ENCODE measurements at places on chromosomes 4 and X.

GRCh38 chr4:36385951-36386571 is 104.6 kb downstream of the DTHD1 start:
- DNase-seq: peak; percentile 45

DNA sequence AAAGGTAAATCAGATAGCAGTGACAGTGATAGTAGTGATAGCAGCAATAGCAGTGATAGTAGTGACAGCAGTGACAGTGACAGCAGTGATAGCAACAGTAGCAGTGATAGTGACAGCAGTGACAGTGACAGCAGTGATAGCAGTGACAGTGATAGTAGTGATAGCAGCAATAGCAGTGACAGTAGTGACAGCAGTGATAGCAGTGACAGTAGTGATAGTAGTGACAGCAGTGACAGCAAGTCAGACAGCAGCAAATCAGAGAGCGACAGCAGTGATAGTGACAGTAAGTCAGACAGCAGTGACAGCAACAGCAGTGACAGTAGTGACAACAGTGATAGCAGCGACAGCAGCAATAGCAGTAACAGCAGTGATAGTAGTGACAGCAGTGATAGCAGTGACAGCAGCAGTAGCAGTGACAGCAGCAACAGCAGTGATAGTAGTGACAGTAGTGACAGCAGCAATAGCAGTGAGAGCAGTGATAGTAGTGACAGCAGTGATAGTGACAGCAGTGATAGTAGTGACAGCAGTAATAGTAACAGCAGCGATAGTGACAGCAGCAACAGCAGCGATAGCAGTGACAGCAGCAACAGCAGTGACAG is 6.1 kb downstream of the DSPP start:
- no peak for DNase-seq

GRCh38 chr4:142160509-142160908 is 524.1 kb downstream of the IL15 start:
- DNase-seq: no peak

- no peak for DNase-seq
Observed at GRCh38 chr4:3783693-3784306, 17.6 kb downstream of the ADRA2C start.

DNA sequence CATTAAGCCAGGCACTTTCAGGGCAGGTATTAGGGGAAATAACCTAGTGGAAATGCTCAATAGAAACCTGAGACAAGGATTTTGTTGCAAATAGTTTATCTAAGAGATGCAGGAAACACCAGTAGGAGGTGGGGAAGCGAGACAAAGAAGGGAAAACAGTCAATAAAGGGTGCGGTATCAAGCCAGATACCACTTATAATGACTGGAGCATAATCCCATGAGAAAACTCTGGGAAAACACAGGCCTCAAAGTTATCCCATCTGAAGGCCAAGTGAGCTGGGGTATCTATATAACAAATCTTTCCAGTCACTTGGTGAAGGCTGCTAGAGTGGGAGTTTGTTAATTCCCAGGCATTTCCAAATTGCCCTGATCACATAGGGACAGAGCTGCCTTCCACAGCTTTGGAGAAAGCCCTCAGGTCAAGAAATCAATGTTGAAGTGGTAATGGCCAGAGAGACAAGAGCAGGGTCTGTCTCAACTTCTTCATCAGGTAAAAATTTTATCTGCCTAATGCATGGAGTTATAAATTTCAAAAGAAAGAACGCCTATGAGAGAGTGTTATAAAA is 9.8 kb upstream of the HMGB2 start:
- DNase-seq: no peak

- no peak for DNase-seq
Observed at GRCh38 chrX:147884958-147885357, 26.8 kb upstream of the FMR1 start.

- DNase-seq: no peak
Observed at GRCh38 chr4:26077756-26078155, 163.7 kb downstream of the SMIM20 start.

- no peak for DNase-seq
Observed at GRCh38 chr4:139557556-139558110, 1.6 kb upstream of the SETD7 start.

DNA sequence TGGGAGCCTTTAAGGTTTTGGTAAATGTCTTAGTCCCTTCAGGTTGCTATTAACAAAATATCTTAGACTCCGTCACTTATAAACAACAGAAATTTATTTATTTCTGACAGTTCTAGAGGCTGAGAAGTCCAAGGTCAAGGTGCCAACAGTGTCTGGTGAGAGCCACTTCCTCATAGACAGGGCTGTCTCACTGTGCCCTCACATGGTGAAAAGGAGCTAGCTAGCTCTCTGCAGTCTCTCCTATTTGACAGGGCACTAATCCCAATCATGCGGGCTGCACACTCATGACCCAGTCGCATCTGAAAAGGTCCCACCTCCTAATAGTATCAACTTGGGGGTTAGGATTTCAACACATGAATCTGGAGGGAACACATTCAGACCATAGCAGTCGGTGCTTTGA is 63.4 kb upstream of the KLF3 start:
- no peak for DNase-seq

- no peak for DNase-seq
Observed at GRCh38 chr4:113613503-113613902, 148.0 kb downstream of the CAMK2D start.

GRCh38 chr4:124753941-124754581 is 41.5 kb upstream of the ANKRD50 start:
- no peak for DNase-seq

GRCh38 chrX:71606536-71607216 is 11.6 kb downstream of the CXCR3 start:
- DNase-seq: no peak

DNA sequence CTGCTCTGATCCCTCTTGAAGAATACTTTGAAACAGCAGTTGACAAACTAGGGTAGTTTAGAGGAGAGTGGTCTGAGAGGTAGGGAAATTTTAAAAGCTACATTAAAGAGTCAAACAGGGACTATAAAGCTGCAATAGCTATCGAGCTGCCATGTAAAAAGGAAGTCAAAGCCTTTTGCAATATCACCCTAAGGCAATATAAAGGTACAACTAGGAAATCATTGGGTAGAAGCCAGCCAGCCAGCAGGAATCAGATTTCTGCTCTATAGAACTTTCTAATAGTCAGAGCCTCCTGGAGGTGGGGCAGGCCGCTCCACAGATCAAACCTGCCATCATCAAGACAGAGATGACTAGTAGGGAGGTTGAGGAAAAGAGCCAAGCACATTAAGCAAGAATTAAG is 15.2 kb upstream of the PHOX2B start:
- DNase-seq: no peak

- no peak for DNase-seq
Observed at GRCh38 chrX:85391878-85392238, 12.4 kb upstream of the POF1B start.

- DNase-seq: no peak
Observed at GRCh38 chr4:98102660-98103059, 40.6 kb downstream of the STPG2 start.

DNA sequence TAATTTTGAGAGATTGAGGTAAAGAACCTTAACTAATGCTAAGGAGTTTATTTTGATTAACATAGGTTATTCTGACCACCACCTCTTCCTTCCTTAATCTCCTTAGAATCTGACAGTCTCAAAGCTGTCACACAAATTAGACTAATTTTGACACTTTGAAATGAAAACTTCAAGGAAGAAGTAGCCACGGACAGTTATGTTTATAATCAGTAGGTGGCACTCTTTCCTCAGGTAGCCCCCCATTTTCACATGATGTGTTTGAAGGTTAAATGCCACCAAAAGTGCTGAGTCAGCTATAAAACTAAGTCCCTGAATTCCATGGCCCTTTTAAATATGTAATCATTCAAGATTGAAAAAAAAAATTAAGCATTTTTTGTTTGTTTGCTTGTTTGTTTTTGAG is 22.4 kb downstream of the TMEM33 start:
- peak; percentile 5 for DNase-seq

GRCh38 chrX:68889249-68889648 is 60.4 kb downstream of the EFNB1 start:
- DNase-seq: no peak

GRCh38 chr4:119627267-119628255 is 1.0 kb downstream of the PDE5A start:
- no peak for DNase-seq
